ENCODE measurements at places on chromosomes 2 and 18.

DNA sequence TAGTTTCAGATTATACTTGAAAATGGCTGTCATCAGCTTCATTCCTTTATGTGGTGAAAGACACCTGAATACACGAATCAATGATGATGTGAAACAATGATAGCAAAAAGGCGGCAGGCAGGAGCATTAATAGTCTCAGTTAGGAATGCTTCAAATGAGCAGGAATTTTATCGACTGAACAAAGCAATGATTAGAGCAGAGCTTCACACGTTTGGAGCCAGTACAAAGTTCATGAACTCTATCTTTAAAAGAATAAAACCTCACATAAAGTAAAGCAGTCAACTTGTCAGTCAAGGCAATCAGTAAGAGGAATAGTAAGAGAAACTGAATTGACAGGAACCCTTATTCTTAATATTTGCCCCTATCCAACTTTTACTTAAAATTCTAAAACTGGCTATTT is 78.4 kb upstream of the SERTAD2 start:
- DNase-seq = no peak

- no peak for DNase-seq
Observed at GRCh38 chr2:205722283-205722918, 40.1 kb downstream of the NRP2 start.

GRCh38 chr2:6929196-6929819 is 12.1 kb downstream of the RNF144A start:
- DNase-seq = no peak

GRCh38 chr2:181947273-181947672 is 38.4 kb upstream of the PPP1R1C start:
- DNase-seq = no peak

GRCh38 chr18:59606193-59607077 is 90.8 kb downstream of the CCBE1 start:
- DNase-seq = no peak

- no peak for DNase-seq
Observed at GRCh38 chr2:229526951-229527350, 187.4 kb downstream of the DNER start.

- no peak for DNase-seq
Observed at GRCh38 chr2:237139123-237139675, 53.5 kb downstream of the COPS8 start.

DNA sequence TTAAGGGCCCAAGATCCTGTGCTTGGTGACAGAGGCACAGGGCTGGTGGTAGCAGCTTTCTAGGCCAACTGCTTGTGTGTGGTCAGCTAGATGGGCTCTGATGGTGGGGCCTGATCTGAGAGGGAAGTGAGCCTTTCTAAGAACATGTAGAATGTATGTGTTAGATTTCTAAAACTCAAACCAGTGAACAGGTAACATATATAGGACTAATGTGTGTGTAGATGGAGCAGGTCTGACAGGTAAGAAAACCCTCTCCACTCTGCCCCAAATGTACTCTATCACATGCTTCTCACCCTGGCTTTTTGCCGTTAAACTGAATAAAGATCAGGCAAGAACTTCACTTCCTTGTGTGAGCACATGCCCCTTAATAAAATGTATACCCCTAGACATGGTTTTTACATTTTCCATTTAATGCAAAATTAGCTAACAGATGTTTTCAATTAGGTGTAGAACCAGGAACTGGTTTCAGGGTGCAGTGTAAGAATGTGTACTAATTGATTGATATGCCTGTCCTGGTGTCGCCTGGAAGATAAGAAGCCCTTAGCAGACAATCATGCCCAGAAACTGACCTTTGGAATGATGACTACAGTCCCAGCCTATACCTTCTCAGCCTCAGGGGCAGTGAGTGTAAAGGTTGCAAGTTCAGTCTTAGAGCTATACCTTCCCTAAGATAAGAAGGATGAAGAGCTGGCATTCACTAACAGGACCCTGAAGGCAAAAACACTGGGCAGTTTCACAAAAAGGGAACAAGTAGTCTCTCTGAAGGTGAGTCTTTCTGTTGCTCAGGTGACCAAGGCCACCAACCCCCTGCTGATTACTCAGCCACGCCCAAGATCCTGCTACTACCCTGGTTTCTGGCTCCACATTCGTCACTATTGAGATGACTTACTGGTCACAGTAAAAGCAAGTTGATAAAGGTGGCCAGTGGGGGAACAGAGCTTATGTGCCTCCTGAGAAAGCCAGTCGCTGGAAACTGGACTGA is 71.2 kb downstream of the SPATS2L start:
- DNase-seq = no peak

DNA sequence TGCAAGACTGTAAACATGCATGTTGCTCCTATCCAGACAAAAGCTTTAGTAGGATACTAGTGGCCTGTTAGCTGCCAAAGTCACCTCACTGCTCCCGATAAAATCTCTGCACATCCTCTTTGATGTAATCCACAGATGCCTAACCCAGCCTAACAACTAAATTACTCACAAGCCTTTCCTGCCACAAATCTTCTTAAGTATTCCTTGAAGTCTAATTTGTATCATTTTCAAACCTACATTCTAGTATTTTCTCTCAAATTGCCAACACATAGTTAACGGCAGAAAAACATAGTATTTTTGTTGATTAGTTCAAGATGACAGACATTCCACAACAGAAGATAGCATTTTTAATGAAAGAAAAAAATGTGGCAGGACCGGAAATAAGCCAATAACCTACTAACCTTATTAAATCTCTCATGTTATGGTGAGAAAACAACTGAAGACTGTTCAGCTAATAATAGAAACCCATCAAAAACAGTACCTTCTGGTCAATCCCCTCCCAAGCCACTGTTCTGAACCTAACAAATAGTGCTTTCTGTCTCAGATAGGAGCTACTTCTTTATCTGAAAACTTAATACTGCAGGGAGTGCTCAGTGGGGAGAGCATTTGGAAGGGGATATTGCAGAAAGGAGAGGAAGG is at the start of gene MPP4:
MPP4 (minus strand) TSS at position 57 of the 639 bp plus-strand sequence. CDS start 4,690 bp downstream, outside the sequence.
- no peak for DNase-seq

DNA sequence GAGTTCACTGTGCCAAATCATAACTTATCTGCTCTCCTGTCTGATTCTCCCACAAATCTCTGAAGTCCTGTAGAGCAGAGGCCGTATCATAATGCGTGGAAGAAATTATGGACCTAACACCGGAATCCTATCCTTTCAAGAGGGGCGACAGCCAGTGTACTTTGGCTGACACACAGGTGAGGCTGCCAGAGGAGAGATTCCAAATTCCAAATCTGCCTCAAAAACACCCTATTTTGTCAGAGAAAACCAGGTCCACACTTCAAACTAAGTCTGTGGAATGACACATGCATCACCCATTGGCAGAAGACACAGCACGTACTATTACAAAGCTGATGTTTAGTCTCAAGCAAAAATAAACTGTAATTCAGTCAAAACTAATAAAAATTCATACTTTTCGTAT is 139.2 kb upstream of the PID1 start:
- no peak for DNase-seq

GRCh38 chr2:150571121-150571520 is 83.7 kb upstream of the RND3 start:
- no peak for DNase-seq

DNA sequence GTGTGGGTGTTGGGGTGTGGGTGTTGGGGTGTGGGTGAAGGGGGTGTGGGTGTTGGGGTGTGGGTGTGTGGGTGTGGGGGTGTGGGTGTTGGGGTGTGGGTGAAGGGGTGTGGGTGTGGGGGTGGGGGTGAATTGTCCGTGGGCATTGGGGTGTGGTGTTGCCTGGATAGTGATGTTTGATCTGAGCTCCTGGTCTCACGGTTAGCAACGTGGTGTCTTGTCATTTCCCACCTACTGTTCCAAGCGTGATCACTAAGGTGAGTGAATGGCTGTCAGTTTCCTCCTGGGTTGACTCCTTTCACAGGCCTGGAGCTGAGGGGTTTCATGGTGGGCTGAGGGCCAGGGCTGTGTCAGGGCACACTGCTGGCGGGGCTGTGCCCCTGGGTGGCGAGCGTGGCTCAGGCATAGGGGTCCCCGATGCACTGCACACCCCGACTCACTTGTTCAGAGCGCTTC is 27.2 kb downstream of the RTP5 start:
- no peak for DNase-seq

GRCh38 chr2:102337012-102337411 is 18.6 kb upstream of the IL18R1 start:
- no peak for DNase-seq

DNA sequence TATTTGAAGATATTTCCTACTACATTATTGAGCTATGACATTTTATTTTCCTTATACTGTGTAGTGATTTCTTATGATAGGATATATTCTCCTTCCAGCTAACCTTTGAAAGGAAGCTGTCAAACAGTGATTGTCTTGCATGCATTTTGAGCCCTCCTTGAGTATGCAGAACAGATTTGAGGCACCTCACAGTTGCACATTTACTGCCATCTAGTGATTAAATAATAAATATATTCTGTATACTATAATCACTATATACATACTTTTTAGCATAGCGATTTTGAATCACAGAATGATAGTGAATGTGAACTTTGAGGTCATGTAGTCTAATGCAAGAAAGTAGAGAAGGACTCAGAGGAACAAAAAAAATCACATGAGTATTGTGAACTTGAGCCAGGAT is 268.4 kb upstream of the CDH19 start:
- peak; percentile 39 for DNase-seq

DNA sequence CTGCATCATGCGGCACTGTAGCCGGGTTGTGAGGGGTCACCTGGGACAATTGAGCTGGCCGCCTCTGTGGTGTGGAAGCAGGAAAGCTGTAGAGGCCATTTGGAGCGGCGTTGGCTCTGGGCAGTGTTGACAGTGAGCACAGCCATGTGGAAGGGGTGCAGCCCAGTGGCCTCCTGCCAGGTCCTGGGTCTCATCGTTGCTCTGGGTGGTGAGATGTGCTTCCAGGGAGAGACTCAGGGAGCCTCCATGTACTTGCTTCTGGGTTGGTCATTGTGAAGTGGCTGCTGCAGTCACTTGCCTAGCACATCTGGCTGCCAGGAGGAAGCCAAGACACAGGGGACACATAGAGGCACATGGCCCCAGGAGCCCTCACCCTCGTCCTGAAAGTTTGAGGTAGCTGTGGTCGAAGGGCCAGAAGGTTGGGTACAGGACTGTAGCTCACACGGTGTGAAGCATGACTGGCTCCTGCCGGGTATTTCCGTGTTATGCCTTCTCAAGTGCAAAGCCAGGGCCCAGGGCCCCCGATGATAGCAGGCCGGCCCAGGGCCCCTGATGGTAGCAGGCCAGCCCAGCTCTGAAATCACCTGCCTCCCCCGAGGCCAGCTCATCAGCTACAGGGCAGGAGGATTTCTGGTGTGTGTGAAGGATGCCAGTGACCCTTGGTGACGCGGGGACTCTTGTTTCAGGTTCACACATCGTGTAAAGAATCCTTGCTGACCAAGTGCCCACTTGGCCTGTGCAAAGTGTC is 82.6 kb downstream of the DGKD start:
- DNase-seq = no peak

DNA sequence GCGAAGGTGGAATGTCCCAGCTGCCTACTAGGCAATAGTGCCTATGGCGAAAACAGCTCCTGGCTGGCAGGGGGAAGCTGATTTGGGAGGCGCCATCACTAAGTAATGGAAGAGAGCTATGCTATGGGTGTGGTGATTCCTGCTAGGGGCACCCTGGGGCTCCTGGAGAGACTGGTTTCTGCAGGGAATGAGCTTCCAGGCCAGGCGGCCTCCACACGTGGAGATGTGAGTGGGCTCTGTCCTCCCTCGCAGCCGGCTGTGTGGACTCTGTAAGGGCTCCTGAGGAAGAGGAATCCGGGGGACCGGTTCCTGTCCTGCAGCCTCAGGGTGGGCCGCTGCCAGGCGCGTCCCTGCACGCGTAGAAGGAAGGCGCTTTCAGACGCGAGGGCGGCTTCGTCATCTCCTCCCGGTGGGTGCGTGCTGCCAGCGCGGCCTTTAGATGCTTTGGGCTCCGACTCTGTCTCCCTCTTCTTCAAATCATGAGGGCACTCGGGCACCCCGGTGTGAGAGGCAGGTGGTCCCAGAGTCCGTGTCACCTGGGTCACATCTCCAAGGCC is 55.5 kb upstream of the ANKRD62 start:
- DNase-seq = peak; percentile 10

DNA sequence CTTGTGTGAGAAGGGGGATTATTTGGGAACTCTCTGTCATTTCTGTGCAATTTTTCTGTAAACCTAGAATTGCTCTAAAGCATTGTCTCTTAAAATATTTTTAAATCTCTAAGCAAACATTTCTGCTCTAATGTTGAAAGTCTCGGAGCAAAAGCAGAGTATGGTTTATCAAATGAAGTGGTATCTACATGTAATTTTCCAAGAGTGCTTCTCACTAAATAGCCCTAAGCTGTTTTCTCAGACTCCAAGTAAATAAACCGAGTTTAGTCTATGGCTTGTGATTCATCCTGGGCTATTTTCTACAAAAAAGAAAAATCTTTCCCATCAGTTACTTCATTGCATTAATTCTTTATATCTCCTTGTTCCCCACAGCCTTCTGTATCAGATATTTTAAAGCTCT is 90.8 kb downstream of the METTL4 start:
- no peak for DNase-seq

DNA sequence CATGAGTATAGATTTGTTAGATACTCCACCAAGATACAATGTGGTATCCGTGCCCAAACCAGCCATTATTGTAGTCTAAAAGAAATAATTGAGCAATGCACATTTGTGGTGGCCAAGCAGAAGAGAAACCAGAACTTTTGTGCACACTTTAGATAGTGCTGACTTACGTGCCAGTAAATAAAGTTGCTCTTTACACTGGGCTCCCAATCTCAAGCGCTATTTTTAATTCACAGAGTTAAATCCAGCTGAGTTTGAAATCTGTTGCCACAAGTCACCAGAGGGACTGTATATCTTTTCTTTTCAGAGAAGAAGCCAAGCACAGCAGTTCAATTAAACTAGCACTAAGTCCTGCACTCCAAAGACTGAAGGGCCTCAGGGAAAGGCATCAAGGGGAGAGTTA is 680.4 kb downstream of the TDRD15 start:
- DNase-seq = no peak

DNA sequence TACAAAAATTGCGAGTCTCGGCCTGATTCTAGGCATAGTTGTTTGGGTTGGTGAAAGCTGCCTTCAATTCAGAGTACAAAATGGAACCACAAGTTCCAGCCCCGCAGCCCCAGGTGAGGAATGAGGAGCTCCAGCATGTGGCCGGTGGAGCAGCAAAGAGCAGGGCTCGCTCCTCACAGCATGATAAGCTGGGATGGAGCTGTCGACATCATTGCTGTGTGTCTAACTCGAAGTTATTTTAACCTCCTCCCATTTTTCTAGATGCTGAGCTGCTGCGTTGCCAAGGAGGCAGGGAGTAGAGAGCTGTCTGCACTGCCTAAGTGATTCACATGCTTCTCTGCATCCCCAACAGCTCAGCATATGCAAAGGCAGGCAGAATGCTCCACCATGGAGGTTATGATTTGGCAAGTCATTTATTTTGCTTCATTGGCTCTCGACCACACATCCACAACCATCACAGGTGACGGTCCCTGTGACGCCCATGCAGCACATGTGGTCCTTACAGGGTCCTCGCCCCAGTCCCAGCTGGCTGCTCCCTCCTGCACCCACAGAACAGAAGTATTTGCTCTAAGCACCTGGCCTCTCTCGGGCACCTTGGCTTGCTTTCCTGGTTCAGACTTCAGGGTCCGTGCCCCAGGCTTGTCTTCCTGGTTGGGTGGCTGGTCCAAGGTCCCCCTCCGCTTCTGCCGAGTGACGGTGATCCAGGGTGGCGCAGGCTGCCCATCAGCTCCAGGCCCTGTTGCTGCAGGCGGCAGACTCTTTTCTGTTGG is 66.0 kb upstream of the MGAT4A start:
- no peak for DNase-seq

GRCh38 chr18:51337406-51337805 is 139.9 kb upstream of the MEX3C start:
- no peak for DNase-seq

- peak; percentile 31 for DNase-seq
Observed at GRCh38 chr2:177772529-177772928, 300.0 kb downstream of the PDE11A start.

GRCh38 chr2:236755278-236755840 is 185.7 kb downstream of the ACKR3 start:
- DNase-seq = no peak
